Panc1 (cell line): ENCODE measurements at places on chromosomes 3 and 15. TPM values are rescaled to one million over a fixed set of nuclear protein-coding genes. Genes with fewer than 3 reads are reported as not detected.

Gene TIPARP
- total RNA-seq = 22.1 TPM

Gene MESP2
- 1.1 TPM for total RNA-seq

Gene DNASE1L3
- total RNA-seq = not detected

Gene GOLGA8O
- 0.69 TPM for total RNA-seq

Gene CD200
- not detected for total RNA-seq

Gene IMPG2
- 0.10 TPM for total RNA-seq

Gene SCN11A
- not detected for total RNA-seq

Gene CHAC1
- 15.5 TPM for total RNA-seq

Gene HGD
- total RNA-seq = 0.59 TPM

Gene GOLGA8N
- total RNA-seq = 4.1 TPM
